HFFc6 (cell line): ENCODE measurements at places on chromosomes 2 and 18.

GRCh38 chr2:105290981-105291660 is 38.4 kb downstream of the TGFBRAP1 start:
- DNase-seq: no peak

GRCh38 chr2:191740016-191740419 is 62.1 kb downstream of the NABP1 start:
- no peak for DNase-seq

DNA sequence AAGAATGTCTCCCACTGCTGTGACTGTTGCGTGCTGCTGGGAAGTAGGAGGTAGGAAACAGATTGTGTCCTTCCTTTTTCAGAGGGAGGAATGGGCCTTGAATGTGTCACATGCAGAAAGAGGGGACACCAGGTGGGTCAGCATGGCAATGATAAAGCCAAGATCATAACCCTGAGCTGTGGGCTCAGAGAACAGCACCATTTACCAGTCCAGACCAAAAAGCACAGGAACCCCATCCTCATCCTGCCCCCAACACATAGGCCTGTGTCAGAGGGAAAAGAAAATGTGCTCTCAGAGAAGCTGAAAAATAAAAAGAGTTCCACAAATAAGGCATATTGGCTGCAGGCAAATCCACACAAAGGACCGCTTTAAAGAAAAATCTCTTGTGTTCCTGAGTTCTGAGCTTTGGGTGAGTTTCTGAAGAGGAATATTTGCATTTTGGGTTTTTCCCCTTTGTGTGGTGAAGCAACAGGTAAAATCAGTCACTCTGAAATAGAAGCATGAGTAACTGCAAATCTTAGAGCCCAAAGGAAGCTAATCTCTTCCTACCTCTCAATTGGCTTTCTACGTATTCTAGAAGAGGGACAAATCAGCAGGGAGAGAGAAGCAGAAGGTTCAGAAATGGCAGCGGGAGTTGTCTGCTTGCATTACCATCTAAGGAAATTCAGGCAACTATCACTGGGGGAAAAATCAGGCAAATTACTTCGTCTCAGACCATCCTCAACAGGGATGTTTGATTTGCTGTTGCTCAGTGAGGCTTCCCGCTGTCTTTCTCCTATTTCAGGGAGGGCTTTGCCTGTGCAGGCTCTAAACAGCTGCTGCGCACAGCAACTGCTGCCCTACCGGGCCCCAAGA is 106.8 kb downstream of the BCL11A start:
- no peak for DNase-seq

GRCh38 chr2:226979004-226979403 is 143.2 kb downstream of the RHBDD1 start:
- no peak for DNase-seq

GRCh38 chr2:140988597-140988996 is 1142.2 kb downstream of the LRP1B start:
- DNase-seq: no peak

- DNase-seq: no peak
Observed at GRCh38 chr18:75574187-75574586, 146.7 kb upstream of the SMIM21 start.
